ENCODE measurements at places on chromosomes 5 and 9.

- no peak for DNase-seq
Measured at GRCh38 chr5:99034336-99034735, 105.5 kb upstream of the CHD1 start.

- DNase-seq, result no peak
Measured at GRCh38 chr5:143837306-143837848, 25.4 kb downstream of the HMHB1 start.

- DNase-seq, result no peak
Measured at GRCh38 chr9:86652736-86653135, 294.6 kb downstream of the GAS1 start.

DNA sequence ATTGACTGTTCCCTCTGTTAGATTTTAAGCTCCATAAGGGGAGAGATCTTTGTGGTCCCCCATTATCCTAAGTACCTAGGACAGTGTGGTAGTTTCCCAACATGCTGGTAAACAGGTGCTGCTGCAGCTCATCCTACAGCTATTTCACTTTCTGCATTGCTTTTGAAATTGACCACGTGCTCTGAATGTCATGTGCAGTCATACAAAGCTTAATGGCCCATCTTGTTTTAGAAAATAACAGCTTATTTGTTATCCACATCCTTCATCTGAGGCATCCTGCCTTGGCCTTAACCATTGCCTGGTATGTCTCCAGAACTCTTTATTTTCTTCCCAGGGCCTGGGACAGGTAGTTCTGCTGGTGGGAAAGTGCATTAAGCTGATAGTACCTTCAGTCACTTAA lies 14.7 kb downstream of the PIK3R1 start:
- no peak for DNase-seq

- no peak for DNase-seq
Measured at GRCh38 chr5:149419859-149420544, 40.9 kb upstream of the IL17B start.

All from nephron progenitor cell (in vitro differentiated cells).